GM04504 (cell line): ENCODE measurements at places on chromosomes 12 and 14.
A peak's percentile ranks its signal among the peaks of the same experiment; 100 is the strongest.

GRCh38 chr12:25101092-25101445 is 93.9 kb downstream of the DNAI7 start:
- DNase-seq, result no peak

GRCh38 chr12:76871082-76871481 is 7.7 kb downstream of the CSRP2 start:
- no peak for DNase-seq

GRCh38 chr12:131124487-131125280 is 171.0 kb downstream of the ADGRD1 start:
- no peak for DNase-seq

- no peak for DNase-seq
These were observed 71.0 kb upstream of the CFL2 start for GRCh38 chr14:34785223-34786006.

DNA sequence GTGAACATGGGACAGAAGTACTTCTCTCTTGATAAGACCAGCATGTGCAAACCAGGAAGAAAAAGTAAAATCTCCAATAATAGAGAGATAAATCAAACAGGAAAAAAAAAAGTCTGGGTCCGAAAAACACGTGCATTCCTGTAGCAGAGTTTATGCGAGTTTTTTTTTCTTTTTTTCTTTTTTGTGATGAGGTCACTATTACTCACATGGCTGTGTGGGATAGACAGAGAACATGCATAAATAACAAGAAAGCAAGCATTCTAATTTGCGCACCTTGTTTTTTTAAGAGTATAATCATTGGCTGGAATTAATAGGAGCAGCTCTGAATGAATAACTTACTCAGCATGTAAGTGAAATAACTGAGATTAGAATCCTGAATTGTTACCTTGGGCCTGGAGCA is 91.9 kb upstream of the CPM start:
- DNase-seq, result no peak

- DNase-seq, result peak; percentile 23
These were observed 398.3 kb downstream of the APAF1 start for GRCh38 chr12:99043319-99043914.

DNA sequence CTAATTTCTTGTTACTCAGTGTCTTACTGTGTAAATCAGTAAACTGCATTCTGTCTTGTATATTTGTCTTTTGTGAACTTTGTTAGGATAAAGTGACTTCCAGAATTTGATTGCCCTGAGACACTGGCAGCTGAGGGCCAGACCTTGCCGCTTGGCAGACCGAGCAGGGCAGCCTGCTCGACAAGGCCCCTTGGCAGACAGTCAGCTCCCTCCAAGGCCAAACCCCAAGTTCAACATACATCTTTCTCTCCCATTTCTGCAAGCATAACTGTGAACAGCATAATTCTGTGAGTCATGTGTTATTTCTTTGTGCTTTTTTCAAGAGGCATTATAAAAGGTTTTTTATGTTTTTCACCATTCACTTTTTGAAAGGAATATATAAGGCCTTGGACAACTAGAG is 39.2 kb upstream of the BMAL2 start:
- DNase-seq, result no peak

DNA sequence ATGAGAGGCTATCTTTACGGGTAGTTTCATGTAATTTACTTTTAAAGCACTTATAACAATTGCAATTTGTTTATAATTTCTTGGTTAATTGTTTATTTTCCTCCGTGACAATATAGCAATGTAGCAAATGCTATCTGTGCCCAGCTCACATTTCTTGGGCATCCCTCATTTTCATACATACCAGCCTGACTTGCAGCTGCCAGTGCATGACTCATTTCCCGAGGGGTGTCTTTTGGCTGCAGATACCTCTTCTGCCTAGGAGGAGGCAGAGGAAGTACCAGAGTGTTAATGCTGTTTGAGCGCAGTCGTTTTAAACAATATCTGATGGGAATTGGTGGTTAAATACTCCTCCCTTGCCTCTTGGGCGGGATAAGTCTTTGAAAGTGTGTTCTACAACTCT is 104.2 kb upstream of the ABCD2 start:
- peak; percentile 1 for DNase-seq

GRCh38 chr12:44526655-44527182 is 349.4 kb downstream of the NELL2 start:
- DNase-seq, result no peak

DNA sequence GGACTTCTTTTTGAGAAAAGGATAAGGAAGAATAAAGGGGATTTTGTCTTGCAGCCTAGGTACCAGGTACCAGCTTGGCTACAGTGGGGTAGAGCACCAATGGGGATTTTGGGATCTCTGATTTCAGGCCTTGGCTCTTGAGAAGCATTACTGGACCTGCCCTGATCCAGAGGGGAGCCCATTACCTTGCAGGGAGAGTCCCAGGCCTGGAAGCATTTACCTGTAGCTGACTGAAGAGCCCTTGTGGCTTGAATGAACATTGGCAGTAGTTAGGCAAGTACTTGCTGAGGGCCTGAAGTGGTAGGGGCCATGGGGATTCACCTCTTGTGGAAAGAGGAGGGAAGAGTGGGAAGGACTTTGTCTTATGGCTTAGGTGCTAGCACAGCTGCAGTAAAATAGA is 308.2 kb upstream of the FBXO33 start:
- DNase-seq, result no peak

DNA sequence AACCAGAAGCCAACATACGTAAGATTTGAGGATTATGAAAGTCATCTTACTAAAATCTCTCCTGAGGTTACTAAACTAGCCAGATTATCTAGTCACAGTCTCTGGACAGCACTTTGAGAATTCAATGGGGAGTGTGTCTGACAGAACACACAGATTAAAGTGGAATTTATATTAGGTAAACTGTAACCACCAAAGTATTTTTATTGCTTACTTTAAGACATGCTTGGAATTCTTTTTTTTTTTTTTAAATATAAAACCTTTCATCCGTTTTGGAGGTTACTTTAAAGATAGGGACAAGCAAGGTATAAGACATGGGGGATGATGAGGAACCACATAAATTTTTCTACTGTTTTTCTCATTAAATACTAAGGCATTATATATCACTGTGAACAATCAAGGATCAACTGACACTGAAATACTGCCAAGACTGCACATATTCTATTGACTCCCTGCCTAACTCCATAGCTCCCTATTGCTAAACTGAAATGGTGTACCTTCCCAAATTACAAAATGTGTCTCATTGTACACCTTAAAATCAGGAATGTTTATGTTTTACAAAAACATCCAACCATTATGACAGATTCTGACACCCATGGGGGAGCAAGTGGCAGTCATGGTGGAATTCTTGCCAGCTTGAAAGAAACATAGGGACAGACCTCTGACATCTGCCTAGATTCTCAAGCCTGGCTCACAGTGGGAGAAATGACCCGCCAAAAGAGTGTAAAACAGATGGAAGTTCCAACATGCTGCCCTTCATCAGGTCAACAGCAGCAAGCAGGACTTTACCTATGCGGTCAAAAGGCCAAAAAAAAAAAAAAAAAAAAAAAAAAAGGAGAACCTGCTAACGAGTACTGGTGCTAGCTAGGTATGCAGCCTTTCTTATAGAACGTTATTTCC is 239.3 kb downstream of the MED13L start:
- peak; percentile 59 for DNase-seq

GRCh38 chr14:102817942-102818940 is 41.0 kb downstream of the TRAF3 start:
- no peak for DNase-seq

- DNase-seq, result no peak
These were observed 368.2 kb downstream of the BTG1 start for GRCh38 chr12:91777268-91777992.

DNA sequence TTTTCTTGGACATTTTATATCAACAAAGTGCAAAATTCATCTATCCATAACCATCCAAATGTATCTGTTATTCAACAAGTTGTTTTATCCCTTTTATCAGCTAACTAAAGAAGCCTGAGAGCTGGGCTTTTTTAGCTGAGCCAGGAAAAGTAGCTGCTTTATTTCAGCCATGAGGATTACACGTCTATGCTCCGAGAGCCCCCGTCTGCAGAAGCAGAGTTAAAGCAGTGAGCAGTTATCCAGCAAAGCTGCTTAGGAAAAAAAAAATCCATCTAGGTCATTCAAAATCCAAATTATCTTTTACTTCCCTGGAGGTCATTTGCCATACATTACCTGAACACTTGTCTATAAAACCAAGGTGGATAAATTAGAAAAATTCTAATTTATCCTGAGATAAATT is 15.7 kb upstream of the HECTD1 start:
- no peak for DNase-seq

DNA sequence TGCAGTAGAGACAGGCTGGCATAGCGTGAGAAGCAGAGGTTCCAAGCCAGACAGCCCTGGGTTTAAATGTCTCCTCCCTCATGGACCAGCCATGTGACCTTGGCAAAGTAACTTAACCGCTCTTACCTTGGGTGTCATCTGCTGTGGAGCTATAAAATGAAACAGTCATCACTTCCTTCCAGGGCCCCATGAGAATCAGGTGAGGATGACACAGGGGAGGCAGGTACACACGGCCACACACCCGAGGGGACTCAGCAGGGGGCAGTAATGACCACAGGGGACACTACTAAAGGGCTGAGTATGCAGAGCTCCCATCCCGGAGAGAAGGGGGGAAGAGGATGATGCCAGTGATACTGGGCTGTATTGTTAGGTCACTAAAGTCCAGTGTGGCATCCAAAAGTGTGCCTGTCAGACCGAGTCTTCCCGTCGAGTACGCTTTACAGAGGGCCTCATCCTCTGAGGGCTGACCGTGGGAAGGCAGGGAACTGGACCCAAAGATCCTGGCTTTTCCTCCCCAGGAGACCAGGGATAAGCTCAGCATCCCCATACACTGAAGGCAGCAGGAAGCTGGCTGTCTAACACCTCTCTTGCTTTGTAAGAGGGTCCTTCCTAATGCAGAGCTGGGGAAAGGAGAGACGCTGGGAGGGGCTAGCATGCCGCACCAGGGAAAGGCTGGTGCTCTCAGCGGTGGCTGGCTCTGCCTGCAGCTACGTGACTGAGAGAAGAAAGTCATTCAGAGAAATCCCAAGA is 94.2 kb downstream of the SINHCAF start:
- DNase-seq, result no peak

GRCh38 chr12:169528-170370 is 44.2 kb downstream of the SLC6A12 start:
- DNase-seq, result no peak

GRCh38 chr14:49999826-50000379 is 107.0 kb downstream of the ARF6 start:
- DNase-seq, result no peak

- no peak for DNase-seq
These were observed 65.3 kb upstream of the C14orf180 start for GRCh38 chr14:104514156-104514848.
